ENCODE measurements at places on chromosomes 5 and 9.

- H3K27ac ChIP-seq: no peak overlapping the region
- no peak overlapping the region for H3K4me3 ChIP-seq
- H3K27me3 ChIP-seq: peaks cover 7% of the 10 kb centered on the region
- no peaks in the 10 kb centered on the region for H3K36me3 ChIP-seq
- no peaks in the 10 kb centered on the region for H3K4me1 ChIP-seq
Measured at GRCh38 chr9:134289241-134289875, 36.9 kb upstream of the RXRA start.

DNA sequence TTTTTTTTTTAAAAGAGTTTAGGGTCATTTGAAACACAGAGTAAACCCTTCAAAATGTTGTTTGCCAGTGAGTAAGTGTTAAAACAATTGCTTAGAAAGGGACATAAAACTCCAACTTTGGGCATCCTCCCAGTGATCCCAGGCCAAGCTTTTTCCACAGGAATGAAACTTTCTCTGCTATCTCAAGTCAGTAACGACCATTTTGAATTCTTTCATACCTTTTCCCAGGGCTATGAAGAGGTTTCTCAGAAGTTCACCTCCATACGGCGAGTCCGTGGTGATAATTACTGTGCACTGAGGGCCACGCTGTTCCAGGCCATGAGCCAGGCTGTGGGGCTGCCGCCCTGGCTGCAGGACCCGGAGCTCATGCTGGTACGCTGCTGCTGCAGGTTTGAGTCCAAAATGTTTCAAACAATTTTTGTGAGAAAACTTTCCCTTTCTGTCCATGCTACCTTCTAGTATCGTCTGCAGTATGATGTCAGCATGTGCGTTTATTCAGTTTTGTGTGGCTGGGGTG, 16.8 kb downstream of the OTULIN start:
- DNase-seq: no peak
- peaks cover 29% of the 10 kb centered on the region for H3K4me1 ChIP-seq
- H3K27ac ChIP-seq: no peak overlapping the region
- peaks cover 27% of the 10 kb centered on the region for H3K36me3 ChIP-seq

GRCh38 chr5:15991586-15991985, 188.0 kb downstream of the MARCHF11 start:
- no peaks in the 10 kb centered on the region for H3K27me3 ChIP-seq
- no peaks in the 10 kb centered on the region for H3K36me3 ChIP-seq
- H3K27ac ChIP-seq: no peak overlapping the region
- H3K4me3 ChIP-seq: no peak overlapping the region

GRCh38 chr5:143311955-143312354, 91.5 kb downstream of the NR3C1 start:
- H3K4me3 ChIP-seq: no peak overlapping the region
- H3K27me3 ChIP-seq: no peaks in the 10 kb centered on the region
- peaks cover 63% of the 10 kb centered on the region for H3K36me3 ChIP-seq
- no peak for DNase-seq
- peaks cover 7% of the 10 kb centered on the region for H3K4me1 ChIP-seq
- no peak overlapping the region for H3K27ac ChIP-seq

- H3K4me3 ChIP-seq: no peak overlapping the region
- no peak overlapping the region for H3K27ac ChIP-seq
- DNase-seq: no peak
- peaks cover 2% of the 10 kb centered on the region for H3K4me1 ChIP-seq
Measured at GRCh38 chr5:127280491-127281220, 9.9 kb upstream of the MEGF10 start.

DNA sequence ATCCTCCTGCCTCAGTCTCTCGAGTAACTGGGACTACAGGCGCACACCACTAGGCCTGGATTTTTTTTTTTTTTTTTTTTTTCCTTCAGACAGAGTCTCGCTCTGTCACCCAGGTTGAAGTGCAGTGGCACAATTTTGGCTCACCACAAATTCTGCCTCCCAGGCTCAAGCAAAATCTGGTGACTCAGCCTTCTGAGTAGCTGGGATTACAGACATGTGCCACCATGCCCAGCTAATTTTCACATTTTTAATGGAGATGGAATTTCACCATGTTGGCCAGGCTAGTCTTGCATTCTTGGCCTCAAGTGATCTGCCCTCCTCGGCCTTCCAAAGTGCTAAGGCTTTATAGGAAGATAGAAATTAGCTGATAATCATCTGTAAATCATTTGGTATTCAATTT, 43.9 kb downstream of the NSA2 start:
- H3K4me3 ChIP-seq: no peak overlapping the region
- H3K27me3 ChIP-seq: no peaks in the 10 kb centered on the region
- peaks cover 2% of the 10 kb centered on the region for H3K4me1 ChIP-seq
- no peak overlapping the region for H3K27ac ChIP-seq
- peaks cover 8% of the 10 kb centered on the region for H3K36me3 ChIP-seq
- DNase-seq: no peak

- peaks cover 18% of the 10 kb centered on the region for H3K27me3 ChIP-seq
- no peak overlapping the region for H3K4me3 ChIP-seq
- H3K27ac ChIP-seq: no peak overlapping the region
- no peaks in the 10 kb centered on the region for H3K4me1 ChIP-seq
- no peak for DNase-seq
Measured at GRCh38 chr5:74490814-74491213, 149.7 kb downstream of the ENC1 start.

DNA sequence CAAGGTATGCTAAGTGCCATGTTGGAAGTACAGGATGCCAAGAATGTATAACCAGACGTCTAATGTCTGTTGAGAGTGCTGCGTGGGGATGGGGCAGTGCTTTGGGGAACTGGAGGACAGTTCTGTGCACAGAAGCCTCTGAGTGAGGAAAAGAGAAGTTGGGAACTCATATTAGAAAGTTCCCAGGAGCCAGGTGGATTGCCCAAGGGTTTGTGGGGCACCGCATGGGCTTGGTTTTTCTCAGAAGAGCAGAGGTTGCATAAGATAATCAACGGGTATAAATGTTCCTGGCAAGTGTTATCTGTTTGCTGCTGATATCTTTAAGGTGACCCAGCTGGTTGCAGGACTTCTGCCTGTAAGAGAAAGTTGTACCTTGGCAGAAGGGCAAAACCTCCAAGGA, 13.1 kb downstream of the HRH2 start:
- H3K4me3 ChIP-seq: peak overlapping the region; percentile 34
- peaks cover 56% of the 10 kb centered on the region for H3K4me1 ChIP-seq
- no peaks in the 10 kb centered on the region for H3K27me3 ChIP-seq
- no peak for DNase-seq

- DNase-seq: no peak
- H3K4me3 ChIP-seq: no peak overlapping the region
- H3K27me3 ChIP-seq: no peaks in the 10 kb centered on the region
- no peaks in the 10 kb centered on the region for H3K4me1 ChIP-seq
- H3K36me3 ChIP-seq: no peaks in the 10 kb centered on the region
- H3K27ac ChIP-seq: no peak overlapping the region
Measured at GRCh38 chr9:23145467-23145866, 680.6 kb downstream of the ELAVL2 start.

GRCh38 chr5:128536254-128537220, 1.5 kb downstream of the FBN2 start:
- no peaks in the 10 kb centered on the region for H3K4me1 ChIP-seq
- H3K36me3 ChIP-seq: no peaks in the 10 kb centered on the region
- DNase-seq: no peak
- H3K27me3 ChIP-seq: peaks cover 38% of the 10 kb centered on the region
- H3K27ac ChIP-seq: no peak overlapping the region

DNA sequence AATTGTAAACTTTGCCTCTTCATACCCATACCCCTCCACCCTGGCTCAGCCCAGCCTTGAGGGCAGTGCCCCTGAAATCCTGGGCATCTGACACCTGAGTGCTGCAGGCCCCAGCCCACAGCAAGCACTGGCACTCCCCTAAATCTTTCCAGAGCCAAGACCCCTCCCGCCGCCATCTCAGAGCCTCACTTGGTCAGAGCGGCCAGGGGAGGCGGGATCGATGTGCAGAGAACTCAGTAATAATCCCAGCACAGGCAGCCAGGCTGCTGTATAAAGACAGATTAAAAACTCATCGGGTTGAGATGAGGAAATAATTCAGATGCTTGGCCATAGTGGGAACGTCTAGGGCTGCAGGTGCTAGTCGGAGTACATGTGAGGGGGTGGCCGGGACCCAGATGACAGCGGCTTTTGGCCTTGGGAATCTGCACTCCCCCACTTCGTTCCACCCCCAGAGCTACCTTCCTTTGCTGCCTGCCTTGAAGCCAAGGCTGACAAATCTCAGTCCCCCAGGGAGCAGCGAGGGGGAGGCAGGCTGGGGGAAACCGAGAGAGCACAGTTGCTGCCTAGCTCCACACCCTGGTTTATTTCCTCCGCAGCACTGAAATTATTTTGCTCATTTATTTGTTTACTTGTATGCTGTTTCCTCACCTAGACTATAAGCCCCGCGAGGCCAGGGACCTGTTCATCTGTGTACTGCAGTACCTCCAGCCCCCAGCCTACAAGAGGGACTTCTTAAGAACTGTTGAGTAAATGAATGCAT, 19.5 kb upstream of the ARAP3 start:
- no peak overlapping the region for H3K27ac ChIP-seq
- H3K4me3 ChIP-seq: peak overlapping the region; percentile 81
- no peak for DNase-seq

GRCh38 chr9:103545260-103545659, 548.8 kb upstream of the SMC2 start:
- no peaks in the 10 kb centered on the region for H3K4me1 ChIP-seq
- H3K36me3 ChIP-seq: no peaks in the 10 kb centered on the region
- no peaks in the 10 kb centered on the region for H3K27me3 ChIP-seq
- no peak overlapping the region for H3K4me3 ChIP-seq
- no peak overlapping the region for H3K27ac ChIP-seq
